HepG2 (cell line): ENCODE measurements at places on chromosomes 4 and X.

GRCh38 chrX:3160756-3161155 is 119.5 kb downstream of the ARSF start:
- no peak for DNase-seq

DNA sequence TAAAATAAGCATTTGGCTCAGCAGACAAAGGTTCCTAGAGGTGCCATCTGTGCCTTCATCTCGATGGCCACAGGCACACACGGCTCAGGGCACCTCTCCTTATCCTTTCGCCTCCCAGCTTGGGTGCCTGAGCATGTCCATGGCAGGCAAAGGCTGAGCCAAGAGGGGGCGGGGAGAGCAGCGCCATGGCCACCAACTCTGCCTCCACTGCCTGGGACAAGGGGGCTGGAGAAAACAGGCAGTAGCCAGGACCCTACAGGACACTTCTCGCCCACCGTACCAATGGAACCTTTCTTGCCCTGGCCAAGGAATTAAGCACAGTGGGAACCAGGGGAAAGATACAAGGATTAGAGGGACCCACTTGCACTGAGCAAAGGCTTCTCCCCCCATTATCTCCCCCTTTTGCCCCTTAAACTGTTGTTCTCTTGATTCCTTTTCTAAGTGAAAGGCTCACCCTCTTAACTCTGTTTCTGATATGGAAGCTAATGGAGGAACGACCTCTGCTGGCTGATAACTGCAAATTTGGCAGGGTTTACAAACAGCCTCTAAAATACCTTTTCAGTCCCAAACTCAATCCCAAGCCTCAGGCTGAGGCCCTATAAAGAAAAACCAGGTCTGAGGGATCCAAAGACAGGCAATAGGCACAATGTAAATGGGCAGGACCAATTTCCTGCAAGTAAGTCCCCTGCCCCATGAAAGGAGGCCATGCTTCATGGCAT is 335.2 kb downstream of the ADAM29 start:
- no peak for DNase-seq

GRCh38 chr4:41260116-41260733 is 3.5 kb downstream of the UCHL1 start:
- no peak for DNase-seq

DNA sequence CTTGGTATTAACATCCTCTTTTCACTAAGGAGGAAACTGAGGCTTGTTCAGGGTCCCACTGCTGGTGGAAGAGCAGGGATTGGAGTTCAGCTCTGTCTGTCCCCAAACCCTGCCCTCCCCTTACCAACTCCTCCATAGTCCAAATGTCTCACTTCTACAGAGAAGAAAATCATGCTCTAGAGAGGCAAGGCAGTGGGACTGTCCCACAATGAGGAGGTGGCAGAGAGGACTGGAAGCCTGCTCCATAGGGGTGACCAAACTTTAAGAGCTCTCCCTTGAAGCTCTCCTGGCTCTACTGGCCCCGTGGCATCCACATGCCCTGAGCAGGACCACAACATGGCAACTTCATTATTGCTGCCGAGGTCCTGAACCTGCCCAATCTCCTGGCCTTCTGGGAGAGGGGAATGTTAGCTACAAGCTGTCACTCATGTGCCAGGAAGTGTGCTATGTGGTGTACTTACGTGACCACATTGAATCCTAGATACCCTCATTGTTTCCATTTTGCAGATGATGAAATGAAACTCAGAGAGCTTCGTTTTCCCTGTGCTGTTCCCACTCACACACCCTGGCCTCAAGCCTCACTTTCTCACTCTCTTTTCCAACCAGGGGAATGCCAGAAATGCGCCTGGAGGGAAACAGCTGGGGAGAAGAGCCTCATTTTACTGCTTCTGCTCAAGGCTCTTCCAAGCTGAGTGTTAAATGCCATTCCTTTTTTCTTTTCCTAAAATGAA is 71.5 kb downstream of the ANAPC4 start:
- DNase-seq, result no peak

GRCh38 chr4:36215627-36216026 is 28.7 kb downstream of the ARAP2 start:
- DNase-seq, result no peak

GRCh38 chr4:3044870-3045819 is 29.2 kb downstream of the HTT-AS start:
- DNase-seq, result no peak

DNA sequence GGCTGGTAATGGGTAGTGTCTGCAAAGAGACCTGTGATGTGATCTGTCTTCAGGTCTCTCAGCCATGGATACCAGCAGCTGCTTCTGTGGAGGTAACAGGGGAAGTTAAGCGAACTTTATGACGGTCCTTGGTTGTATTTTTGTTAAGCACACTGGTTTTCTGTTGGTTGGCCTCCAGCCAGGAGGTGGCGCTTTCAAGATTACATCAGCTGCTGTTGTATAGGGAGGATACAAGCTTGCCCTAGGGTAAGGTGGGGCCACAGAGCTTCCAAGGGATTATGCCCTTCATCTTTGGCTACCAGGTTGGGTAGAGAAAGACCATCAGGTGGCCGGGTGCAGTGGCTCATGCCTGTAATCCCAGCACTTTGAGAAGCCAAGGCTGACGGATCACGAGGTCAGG is 834.2 kb upstream of the GALNTL6 start:
- peak; percentile 0 for DNase-seq
